Substantia nigra (tissue), 51 donors: ENCODE measurements at places on chromosomes 13 and 19.

- no peak for DNase-seq
Measured at GRCh38 chr13:44435919-44436510, 62.4 kb downstream of the SERP2 start.

DNA sequence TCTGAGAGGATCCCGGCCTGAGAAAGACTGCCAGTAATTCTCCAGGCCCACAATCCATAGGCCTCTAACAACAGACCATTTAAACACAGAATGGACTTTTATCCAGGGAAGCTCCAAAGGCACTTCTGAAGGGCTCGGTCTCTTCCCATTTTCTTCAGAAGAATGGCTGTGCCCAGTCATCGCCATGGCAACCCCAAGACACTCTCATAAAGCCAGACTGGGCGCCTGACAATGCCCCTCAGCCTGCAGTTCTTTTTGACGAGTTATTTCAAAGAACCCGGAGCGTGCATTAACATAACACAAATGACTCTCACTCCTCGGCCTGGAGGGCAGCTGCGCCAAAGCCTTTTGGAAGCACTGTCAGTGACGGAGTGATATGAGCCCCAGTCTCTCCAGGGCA lies 61.0 kb downstream of the RASA3 start:
- DNase-seq, result no peak

DNA sequence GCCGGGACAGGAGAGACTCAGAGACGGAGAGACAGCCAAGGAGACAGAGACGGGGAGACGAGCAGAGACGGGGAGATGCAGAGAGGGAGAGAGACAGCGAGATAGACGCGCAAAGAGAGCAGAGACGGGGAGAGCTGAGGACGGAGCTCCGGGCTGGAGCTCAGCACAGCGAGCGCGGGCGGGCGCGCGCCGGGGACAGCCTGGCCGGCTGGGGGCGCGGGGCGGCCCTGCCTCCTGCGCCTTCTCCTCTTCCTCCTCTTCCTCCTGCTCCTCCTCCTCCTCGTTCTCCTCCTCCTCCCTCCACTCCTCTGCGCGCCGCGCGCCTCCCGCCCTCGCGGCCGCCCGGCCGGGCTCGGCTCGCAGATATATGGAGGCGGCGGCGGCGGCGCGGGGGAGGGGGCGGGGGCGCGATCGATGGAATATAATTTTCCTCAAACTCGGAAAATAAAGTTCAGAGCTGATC lies at the start of gene ERFL:
ERFL (minus strand) TSS at position 229 of the 463 bp plus-strand sequence. CDS start 15,530 bp downstream, outside the sequence.
- no peak for DNase-seq

GRCh38 chr19:56087647-56088496 lies 33.2 kb downstream of the ZNF787 start:
- DNase-seq, result no peak

DNA sequence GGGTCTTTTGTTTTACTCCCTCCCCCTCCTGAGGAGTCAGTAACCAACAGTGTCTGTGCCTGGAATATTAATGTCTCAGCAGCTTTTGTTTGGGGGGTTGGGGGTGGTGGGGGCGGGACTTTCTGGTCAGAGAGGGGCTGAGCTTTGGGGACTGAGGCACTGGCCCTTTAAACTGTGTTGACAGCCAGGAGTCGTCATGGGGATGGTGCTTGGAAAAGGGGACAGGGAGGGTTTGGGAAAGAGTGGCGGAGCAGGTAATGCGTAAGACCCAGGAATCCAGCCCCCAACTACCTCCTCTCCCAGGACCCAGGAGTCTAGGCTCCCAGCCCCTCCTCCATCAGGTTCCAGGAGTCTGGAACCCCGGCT lies 5.2 kb downstream of the CADM4 start:
- peak; percentile 72 for DNase-seq

GRCh38 chr19:13054626-13055212 lies 47.9 kb downstream of the LYL1 start:
- DNase-seq, result no peak

GRCh38 chr13:53415135-53415534 lies 386.5 kb downstream of the OLFM4 start:
- DNase-seq, result no peak

GRCh38 chr13:44451126-44451525 lies 77.5 kb downstream of the SERP2 start:
- no peak for DNase-seq

DNA sequence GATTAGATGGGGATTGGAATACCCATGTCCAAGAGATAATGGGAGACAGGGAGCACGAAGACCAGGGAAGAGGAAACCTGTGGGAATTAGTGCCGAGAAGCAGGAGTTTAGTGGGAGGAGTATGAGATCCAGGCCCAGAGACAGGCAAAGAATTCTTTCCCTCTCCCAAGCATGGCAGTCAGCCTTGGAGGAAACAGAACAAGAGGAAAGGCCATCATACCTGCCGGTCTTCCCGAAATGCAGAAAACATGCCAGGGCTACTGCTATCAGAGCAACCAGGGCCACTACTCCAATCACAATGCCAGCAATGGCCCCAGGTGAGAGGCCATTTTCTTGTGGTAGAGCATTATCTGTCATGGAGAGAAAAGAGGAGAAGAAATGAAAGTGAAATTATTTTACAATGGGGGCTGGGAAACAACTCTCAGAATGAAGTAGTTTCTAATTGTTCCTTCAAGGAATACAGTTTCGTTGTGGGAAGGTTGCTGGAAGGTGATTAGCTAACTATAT lies 16.1 kb downstream of the CEACAM1 start:
- DNase-seq, result no peak

DNA sequence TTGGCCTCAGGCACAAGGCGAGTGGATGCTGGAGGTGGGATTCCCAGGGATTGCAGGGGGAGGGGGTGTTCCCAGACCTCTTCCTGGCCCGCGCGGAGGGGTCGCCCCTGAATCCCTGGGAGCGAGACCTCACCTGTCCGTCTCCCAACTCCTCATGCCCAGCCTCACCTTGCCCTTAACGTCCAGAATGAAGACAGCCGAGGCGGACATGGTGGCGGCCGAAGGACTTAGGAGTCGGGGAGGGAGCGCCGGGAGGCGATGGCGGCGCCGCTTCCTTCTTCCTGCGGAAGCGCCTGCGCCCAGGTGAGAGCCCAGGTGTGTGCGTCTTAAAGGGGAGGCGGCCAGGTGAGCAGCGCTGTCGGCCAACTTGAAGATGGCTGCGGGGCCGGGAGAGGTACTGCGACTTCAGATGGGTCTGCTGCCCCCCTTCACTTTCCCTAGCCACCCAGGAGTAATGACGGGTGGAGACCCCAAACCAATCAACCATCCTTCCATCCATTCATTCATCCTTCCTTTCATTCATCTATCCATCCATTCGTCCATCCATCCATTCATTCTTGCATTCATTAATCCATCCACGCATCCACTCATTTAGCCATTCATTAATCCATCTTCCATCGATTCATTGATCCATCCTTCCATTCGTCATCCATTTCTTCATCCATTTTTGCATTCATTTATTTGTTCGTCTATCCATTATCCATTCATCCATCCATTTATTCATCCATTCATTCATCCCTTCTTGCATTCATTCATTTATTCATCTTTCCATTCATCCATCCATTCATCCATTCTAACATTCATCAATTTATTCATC lies at the start of gene AP1M2:
AP1M2 (minus strand) TSS at position 291 of the 817 bp plus-strand sequence; CDS start at position 210, 81 bp downstream.
- no peak for DNase-seq

GRCh38 chr13:76707360-76707759 lies 178.8 kb downstream of the KCTD12 start:
- no peak for DNase-seq

DNA sequence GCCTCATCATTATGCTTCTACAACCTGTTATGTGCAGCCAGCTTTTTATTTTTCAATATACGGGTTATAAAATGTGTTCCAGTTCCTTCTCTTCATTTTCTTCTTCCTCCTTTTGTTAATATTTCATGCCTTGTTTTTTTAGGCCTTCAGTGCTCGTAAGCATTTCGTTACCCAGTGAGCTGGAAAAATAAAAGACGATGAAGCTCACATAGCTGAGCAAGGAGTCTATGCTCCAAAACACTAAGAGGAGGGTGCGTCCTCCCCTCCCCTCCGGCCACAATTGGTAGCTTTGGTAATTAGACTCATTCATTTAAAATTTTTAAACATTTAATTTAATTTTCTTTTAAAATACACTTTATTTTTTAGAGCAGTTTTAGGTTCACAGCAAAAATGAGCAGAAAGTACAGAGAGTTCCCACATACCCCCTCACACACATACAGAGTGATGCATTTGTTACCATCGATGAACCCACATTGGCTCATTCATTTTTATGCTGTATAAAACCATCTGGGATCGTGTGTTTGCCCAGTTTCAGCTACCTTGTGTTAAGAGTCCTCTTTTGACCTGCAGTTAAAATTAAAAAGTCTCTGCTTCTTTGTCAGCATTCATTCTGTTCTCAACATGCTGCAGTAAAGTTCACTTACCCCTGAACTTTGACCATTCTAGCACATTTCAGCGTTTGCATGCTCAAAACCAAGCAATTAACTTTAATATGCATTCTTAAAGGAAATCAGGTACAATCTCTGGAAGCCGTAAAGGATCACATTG lies 223.9 kb downstream of the LACC1 start:
- no peak for DNase-seq

GRCh38 chr19:294946-295686 lies 3.9 kb upstream of the PLPP2 start:
- DNase-seq, result no peak

GRCh38 chr19:1258707-1259205 lies 10.4 kb downstream of the MIDN start:
- no peak for DNase-seq

DNA sequence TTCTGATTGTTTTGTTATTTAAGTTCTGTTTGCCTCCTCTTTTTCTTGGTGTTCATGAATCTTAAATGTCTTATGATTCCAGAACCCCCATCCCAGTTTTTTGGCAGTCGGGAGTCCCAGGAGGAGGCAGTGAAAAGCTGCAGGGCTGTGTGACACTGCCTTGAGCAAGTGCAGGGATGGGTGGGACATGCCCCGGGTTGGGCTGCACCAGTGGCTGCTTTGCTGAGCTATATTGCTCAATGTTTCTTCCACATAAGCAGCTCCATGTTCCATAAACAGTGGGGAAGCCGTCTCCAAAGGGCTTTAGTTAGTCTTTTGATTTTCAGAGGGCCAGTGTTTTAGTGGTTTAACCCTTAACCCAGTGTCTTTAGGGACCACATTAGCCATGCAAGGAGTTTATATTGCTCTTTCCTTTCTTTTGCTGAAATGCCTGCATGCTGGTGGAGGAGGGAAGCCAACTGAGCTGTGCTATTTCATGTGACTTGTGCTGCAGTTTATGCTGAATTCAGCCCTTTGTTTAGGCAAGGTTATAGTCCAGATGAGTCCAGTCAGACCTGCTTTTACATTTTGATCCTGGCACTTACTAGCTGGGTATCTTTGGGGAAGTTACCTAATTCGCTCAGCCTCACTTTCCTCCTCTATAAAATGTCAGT lies 13.1 kb downstream of the ATP8A2 start:
- no peak for DNase-seq

- DNase-seq, result no peak
Measured at GRCh38 chr13:75174481-75174880, 307.5 kb downstream of the TBC1D4 start.

GRCh38 chr19:40609561-40610395 lies 8.6 kb downstream of the LTBP4 start:
- DNase-seq, result peak; percentile 84

DNA sequence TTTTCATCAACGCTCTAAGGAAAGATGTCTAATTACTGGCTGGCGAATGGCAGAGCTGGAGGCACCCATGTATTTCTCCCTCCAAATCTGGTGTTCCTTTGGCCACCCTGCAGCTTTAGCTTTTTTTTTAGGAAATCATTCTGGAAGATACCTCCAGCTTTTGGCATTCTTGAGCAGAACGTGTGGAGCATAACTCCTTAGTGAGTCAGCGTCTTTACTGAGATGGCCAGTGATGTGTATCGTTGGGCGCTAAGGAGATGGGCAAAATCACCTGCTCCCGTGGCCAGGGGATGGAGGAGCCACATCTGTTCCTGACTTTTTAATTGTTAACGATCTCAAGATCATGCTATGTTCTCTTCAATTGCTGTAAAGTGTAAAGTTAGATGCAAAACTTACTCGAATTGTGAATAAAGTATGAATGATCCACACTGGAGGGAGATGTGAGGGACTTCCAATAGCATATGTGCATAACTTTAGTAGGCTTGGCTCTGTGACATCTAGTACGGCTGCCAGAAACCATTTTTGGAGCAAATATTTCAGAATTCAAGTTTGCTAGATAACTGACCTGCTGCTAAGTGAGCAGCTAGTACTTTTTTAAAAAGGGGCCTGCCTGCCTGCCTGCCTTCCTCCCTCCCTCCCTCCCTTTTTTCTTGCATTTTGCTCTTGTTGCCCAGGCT lies 24.4 kb upstream of the C1QTNF9 start:
- DNase-seq, result no peak

GRCh38 chr13:24627090-24627714 lies 53.0 kb upstream of the ATP12A start:
- DNase-seq, result peak; percentile 22

- no peak for DNase-seq
Measured at GRCh38 chr13:75321084-75321483, 160.9 kb downstream of the TBC1D4 start.

GRCh38 chr19:50549059-50549926 lies 18.9 kb downstream of the LRRC4B start:
- DNase-seq, result peak; percentile 32

DNA sequence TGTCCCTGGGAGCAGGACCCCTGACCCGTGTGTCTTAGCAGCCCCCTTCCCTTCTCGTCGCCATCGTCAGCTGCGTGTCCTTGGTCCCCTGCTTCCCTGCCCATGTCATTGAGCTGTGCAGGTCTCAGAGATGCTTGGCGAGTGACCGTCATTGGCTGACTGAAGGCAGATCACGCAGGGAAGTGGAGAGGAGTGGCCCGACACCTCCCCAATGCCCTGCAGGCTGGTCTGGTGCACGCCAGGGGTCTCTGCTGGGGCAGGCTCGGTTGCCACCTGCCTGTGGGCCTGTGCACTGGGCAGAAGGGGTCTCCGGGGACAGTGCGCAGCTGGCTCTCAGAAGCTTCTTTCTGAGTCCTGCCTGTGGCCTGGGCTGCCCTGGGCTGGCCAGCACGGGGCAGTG lies 6.2 kb downstream of the GNA11 start:
- DNase-seq, result no peak

DNA sequence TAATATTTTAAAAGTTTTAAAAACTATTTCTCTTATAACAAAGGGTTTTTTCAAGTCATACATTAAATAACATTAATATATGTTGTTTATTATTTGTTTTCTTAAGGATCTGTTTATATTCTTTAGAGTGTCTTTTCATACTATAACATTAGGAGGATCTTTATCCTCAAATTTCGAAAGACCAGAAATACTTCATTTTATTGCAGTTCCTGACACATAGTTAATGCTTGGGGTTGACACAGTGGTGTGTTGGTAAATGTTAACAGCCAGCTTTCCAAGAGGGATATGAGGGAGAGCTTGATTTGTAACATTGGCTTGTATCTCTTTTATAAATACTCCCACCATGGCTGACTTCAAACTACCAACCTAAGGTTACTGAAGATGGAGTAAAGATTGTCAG lies 126.6 kb upstream of the KLF5 start:
- DNase-seq, result no peak

DNA sequence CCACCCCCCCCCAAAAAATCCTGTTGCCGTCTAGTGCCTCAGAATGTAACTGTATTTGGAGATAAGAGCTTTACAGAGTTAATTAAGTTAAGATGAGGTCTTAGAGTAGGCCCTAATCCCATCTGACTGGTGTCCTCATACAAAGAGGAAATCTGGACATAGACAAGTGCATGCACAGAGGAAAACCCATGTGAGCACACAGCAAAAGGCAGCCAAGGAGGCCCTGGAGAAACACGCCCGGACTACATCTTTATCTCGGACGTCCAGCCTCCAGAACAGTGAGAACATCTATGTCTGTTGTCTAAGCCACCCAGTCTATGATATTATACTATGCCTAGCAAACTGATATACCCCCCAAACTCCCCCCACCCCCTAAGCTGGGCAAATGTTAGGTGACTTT lies 193.8 kb downstream of the KATNAL1 start:
- DNase-seq, result peak; percentile 9
